ENCODE measurements at places on chromosomes 7 and 10.

DNA sequence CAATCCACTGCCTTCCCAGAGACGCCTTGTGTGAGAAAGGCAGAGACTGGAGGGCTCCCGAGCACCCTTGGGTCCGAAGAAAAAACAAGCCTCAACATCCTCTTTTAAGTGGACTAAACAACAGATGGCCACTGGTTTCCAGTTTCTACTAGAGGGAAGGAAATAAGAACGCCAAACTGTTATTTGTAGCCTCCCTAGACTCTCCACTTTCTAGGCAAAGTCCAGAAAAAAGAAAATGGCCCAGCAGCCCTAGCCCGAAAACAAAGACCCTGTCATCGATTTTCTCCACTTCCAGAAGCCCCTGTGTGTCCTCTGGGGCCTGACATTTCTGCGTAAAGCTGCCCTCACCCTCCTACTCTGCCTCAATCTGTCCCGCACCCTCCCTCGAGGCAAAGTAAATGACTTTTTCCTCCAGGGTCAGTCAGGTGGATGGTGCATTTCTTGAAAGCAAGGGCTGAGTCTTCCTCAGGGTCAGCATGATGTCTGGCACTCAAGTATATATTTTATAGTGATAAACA, 6.0 kb downstream of the RGS10 start:
- H3K4me3 ChIP-seq: peak overlapping the region; percentile 21
- H3K4me1 ChIP-seq: peaks cover 64% of the 10 kb centered on the region
- H3K27me3 ChIP-seq: no peaks in the 10 kb centered on the region
- no peaks in the 10 kb centered on the region for H3K36me3 ChIP-seq
- peak overlapping the region; percentile 93 for H3K27ac ChIP-seq
- no peak for DNase-seq

- no peak overlapping the region for H3K27ac ChIP-seq
- H3K4me3 ChIP-seq: no peak overlapping the region
- H3K4me1 ChIP-seq: no peaks in the 10 kb centered on the region
- DNase-seq: no peak
- H3K27me3 ChIP-seq: no peaks in the 10 kb centered on the region
- no peaks in the 10 kb centered on the region for H3K36me3 ChIP-seq
These were observed 167.8 kb upstream of the CXCL12 start for GRCh38 chr10:44552726-44553125.

DNA sequence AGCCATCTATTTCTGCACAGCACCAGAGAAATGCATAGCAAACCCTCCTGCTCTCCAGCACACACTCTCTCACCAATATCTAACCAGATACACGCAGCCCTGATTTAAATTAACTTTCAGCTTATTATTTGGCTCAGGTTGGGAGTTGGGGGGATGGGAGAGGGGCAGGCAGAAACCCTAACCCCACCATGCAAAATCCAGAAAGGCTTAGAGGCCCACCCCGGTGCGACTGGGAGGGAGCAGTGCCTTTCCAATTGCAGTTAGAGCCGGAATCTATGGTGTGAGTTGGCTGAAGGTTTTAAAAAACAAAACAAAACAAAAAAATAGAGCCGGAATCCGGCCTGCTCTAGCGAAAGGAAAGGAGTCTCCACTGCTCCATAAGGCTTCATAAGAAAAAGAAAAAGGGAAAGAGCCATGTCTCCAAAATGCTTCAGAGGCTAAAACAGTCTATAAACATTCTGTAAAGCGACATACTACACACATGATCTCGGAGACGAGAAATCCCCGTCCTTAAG, 2.9 kb downstream of the IGF2BP3 start:
- H3K4me3 ChIP-seq: peak overlapping the region; percentile 66
- DNase-seq: no peak
- peak overlapping the region; percentile 67 for H3K27ac ChIP-seq
- H3K27me3 ChIP-seq: peaks cover 79% of the 10 kb centered on the region
- peaks cover 30% of the 10 kb centered on the region for H3K4me1 ChIP-seq
- peaks cover 4% of the 10 kb centered on the region for H3K36me3 ChIP-seq

GRCh38 chr10:119166118-119166500, 595 bp upstream of the SFXN4 start:
- H3K36me3 ChIP-seq: peaks cover 2% of the 10 kb centered on the region
- no peaks in the 10 kb centered on the region for H3K27me3 ChIP-seq
- no peak for DNase-seq
- peak overlapping the region; percentile 91 for H3K27ac ChIP-seq
- peak overlapping the region; percentile 92 for H3K4me3 ChIP-seq
- H3K4me1 ChIP-seq: peaks cover 25% of the 10 kb centered on the region

DNA sequence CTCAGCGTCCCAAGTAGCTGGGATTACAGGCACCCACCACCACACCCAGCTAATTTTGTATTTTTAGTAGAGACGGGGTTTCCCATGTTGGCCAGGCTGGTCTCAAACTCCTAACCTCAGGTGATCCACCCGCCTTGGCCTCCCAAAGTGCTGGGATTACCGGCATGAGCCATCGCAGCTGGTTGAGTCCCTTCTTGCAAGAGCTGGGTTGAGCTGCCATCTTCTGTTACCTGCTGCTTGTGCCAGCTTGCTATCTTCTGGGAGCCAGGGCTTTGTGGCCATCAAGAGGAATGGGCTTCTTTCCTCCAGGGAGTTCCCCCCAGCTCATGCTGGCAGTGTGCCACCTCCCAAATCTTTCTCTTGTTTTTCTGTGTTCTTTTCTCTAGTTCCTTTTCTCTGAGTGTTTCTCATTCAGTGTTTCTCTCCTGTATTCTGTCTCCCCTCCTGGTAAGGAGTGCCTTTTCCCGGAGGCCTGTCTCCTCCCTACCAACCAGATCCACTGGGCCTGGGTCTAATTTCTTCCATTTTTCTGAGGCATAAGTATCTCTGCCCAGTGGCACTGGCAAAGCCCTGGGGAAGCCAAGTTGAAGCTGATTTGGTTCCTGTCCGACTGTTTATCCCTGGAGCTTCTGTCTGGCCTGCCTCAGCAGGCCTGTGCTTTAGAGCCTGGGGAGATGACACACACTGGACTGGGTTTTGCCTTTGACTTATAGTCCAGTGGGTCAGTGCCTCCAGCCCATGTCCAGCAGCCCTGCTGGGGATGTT, 3.7 kb downstream of the DBNL start:
- peaks cover 55% of the 10 kb centered on the region for H3K4me1 ChIP-seq
- peak overlapping the region; percentile 71 for H3K4me3 ChIP-seq
- peaks cover 4% of the 10 kb centered on the region for H3K36me3 ChIP-seq

DNA sequence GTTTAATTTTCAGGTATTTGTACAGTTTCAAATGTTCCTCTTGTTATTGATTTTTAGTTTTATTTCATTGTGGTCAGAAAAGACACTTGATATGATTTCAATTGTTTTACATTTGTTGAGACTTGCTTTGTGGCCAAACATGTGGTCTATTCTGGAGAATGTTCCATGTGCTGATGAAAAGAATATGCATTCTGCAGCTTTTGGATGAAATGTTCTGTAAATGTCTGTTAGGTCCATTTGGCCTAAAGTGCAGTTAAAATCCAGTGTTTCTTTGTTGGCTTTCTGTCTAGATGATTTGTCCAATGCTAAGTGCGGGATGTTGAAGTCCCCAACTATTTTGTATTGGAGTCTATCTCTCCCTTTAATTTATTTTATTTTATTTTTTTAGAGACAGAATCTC, 70.5 kb downstream of the ZNF503 start:
- H3K4me3 ChIP-seq: no peak overlapping the region
- H3K27me3 ChIP-seq: peaks cover 19% of the 10 kb centered on the region
- no peak for DNase-seq
- H3K4me1 ChIP-seq: no peaks in the 10 kb centered on the region

GRCh38 chr7:24718977-24719491, 38.2 kb downstream of the GSDME start:
- peaks cover 10% of the 10 kb centered on the region for H3K4me1 ChIP-seq
- no peak overlapping the region for H3K27ac ChIP-seq
- no peak for DNase-seq
- H3K36me3 ChIP-seq: peaks cover 2% of the 10 kb centered on the region
- H3K4me3 ChIP-seq: no peak overlapping the region
- H3K27me3 ChIP-seq: peaks cover 55% of the 10 kb centered on the region

GRCh38 chr7:137820156-137820555, 26.6 kb downstream of the DGKI start:
- no peaks in the 10 kb centered on the region for H3K4me1 ChIP-seq
- H3K36me3 ChIP-seq: no peaks in the 10 kb centered on the region
- H3K27me3 ChIP-seq: peaks cover 48% of the 10 kb centered on the region
- no peak for DNase-seq
- H3K27ac ChIP-seq: no peak overlapping the region

GRCh38 chr10:112426111-112426510, 20.6 kb downstream of the ZDHHC6 start:
- H3K27me3 ChIP-seq: no peaks in the 10 kb centered on the region
- peak overlapping the region; percentile 60 for H3K27ac ChIP-seq
- H3K4me1 ChIP-seq: peaks cover 6% of the 10 kb centered on the region
- H3K4me3 ChIP-seq: no peak overlapping the region

DNA sequence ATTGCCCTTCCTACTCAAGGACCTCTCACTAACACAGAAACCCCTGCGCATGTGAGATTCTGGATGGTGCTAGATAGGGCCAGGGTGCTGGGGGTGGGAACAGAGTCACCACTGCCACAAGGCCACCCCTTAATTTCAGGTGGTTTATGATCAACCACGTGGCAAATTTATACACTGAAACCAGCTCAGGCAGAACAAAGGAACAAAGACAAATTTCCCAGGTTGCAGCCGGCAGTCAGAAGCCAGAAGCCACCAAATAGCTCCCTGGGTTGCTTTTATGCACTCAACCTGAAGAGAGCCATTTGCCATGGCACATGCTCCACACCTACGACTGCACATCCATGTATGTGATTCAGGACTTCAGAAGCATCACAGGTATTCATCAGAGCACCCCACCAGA, 2.5 kb downstream of the VOPP1 start:
- peak overlapping the region; percentile 96 for H3K4me3 ChIP-seq
- no peaks in the 10 kb centered on the region for H3K27me3 ChIP-seq
- peaks cover 2% of the 10 kb centered on the region for H3K36me3 ChIP-seq
- H3K4me1 ChIP-seq: peaks cover 72% of the 10 kb centered on the region

- H3K36me3 ChIP-seq: peaks cover 2% of the 10 kb centered on the region
- no peak overlapping the region for H3K4me3 ChIP-seq
- H3K27ac ChIP-seq: no peak overlapping the region
- no peaks in the 10 kb centered on the region for H3K4me1 ChIP-seq
- no peak for DNase-seq
These were observed 151.0 kb upstream of the HDAC9 start for GRCh38 chr7:18344536-18344935.

- no peaks in the 10 kb centered on the region for H3K4me1 ChIP-seq
- no peak overlapping the region for H3K4me3 ChIP-seq
- DNase-seq: no peak
- H3K27me3 ChIP-seq: no peaks in the 10 kb centered on the region
- no peaks in the 10 kb centered on the region for H3K36me3 ChIP-seq
These were observed 154.5 kb upstream of the KIAA1217 start for GRCh38 chr10:24054421-24054820.

DNA sequence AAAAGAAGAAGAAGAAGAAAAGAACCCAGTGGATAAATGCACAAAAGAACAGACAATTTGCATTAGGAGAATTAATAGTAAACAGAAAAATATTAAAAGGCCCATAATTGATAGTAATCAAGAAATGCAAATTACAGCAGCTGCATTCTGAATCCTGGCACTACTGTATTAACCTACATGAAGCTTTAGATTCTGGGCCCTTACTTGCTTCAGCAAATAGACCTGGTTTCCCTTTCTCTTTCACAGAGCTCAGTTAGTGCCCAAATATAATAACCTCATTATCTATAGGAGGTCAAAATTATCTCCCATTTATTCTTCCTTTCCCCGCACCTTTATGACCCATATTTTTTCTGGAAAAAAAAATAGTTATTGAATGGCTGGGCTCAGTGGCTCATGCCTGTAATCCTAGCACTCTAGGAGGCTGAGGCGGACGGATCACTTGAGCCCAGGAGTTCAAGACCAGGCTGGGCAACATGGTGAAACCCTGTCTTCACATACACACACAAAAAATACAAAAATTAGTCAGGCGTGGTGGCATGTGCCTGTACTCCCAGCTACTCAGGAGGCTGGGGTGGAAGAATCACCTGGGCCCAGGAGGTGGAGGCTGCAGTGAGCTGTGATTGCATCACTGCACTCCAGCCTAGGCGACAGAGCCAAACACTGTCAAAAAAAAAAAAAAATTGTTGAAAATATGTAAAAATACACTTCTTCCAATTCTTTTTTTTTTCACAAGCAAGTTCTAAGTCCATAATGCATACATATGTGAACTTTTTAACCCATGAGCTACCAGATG, 36.0 kb upstream of the PIK3AP1 start:
- H3K27me3 ChIP-seq: peaks cover 6% of the 10 kb centered on the region
- H3K27ac ChIP-seq: no peak overlapping the region
- no peak for DNase-seq
- H3K4me1 ChIP-seq: peaks cover 4% of the 10 kb centered on the region

DNA sequence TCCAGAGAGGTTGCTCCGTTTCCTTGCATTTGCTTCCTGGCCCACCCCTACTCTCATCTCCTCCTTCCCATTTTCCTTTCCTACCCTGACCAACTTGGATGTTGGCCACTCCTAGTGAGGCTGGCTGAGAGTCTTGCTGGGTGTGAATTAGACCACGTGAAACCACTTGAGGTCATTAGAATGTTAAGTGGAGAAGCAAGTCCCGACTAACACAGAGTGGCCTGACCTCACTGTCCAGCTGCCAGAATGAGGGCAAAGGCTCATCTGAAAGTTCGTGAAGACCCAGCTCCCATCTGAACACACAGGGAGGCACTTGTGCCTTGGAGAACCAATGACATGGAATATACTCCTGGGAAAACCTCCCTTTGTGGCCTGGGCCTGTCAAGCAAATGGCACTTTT, 80.8 kb downstream of the WDR11 start:
- no peaks in the 10 kb centered on the region for H3K4me1 ChIP-seq
- no peak overlapping the region for H3K4me3 ChIP-seq
- no peak overlapping the region for H3K27ac ChIP-seq

- peaks cover 34% of the 10 kb centered on the region for H3K4me1 ChIP-seq
- no peaks in the 10 kb centered on the region for H3K27me3 ChIP-seq
- H3K4me3 ChIP-seq: no peak overlapping the region
These were observed 22.0 kb downstream of the INPP5A start for GRCh38 chr10:132559538-132559937.

DNA sequence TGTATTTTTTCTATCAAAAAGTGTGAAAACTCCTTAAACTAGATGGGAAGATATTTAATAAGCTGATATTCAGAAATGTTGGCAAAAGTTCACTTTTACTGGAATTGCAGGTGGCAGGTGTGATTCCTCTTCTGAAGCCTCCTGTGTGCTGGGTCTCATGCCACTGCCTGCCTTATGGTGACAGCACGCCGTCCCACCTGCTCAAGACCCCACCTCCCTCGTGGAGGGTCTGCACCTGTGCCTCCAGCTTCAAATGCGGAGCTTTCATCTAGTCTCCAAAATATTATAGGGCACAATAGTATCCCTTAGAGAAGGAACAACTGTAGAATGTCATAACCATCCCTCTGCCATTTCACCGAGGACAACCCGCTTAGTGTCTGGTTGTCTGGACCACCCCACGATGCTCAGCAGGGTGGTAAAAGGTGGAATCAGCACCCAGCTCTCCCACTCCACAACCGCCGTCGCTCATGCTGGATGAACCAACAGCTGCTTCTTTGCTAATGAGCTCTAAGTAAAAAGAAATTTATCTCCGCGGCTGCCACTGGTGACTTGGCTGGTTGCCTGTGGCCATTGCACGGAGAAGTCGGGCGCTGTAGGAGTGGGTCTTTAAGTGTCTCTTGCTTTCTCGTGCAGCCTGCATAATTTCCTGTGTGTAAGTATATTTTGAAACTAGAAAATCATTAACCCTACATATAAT, 119.3 kb upstream of the TCERG1L start:
- H3K27ac ChIP-seq: no peak overlapping the region
- no peak for DNase-seq
- H3K27me3 ChIP-seq: peaks cover 21% of the 10 kb centered on the region
- H3K4me3 ChIP-seq: no peak overlapping the region

GRCh38 chr10:6230315-6230714, 27.6 kb downstream of the PFKFB3 start:
- no peak for DNase-seq
- H3K27ac ChIP-seq: no peak overlapping the region
- peaks cover 9% of the 10 kb centered on the region for H3K36me3 ChIP-seq

Data from T-helper 17 cell (primary cell).